Cardiac septum (tissue), 1 donor: ENCODE measurements at places on chromosomes 1 and 21. TPM values are rescaled to one million over a fixed set of nuclear protein-coding genes. Genes with fewer than 3 reads are reported as not detected.

DNA sequence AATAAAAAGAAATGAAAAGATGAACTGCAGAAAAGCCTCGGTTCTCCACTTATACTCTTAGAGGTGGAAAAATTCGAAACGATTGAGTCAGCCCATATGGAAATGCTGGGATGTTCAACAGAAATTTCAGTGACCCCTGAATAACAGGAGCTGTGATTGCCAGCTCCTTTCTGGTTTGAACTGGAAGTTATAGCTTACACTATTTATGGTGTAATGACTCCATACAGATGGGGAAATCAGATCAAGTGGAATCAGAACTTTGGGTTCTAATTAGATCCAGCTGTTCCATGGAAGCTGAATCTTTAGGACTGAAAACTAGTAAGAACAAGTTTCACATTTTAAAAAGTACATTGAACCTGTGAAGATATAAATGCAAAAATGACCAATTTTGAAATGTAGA is 569.3 kb upstream of the ZRANB2 start:
- DNase-seq: no peak

DNA sequence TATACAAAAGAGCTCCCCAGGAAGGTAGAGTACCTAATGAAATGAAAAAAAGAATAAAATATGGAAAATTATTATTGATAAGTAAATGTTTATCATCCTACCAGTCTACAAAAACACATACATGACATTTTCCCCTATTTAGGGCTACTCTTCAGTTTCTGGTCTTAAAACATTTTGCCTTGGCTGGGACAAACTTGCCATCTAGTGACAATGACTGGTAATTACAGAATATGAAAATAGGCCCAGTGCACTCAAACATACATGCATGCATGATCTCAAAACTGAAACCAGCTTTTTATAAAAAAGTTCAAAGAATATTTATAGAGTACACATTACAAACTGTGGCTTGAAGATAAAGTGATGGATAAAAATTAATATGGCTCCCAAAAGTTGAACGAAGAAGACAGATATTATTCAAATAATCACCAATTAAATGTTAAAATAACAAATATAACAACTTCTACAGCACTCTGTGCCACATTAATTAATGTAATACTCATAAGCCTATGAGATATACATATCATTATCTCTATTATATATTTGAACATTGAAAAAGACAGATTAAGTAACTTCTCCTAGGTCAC is 10.5 kb upstream of the RNPC3 start:
- no peak for DNase-seq

- no peak for DNase-seq
Observed at GRCh38 chr1:213264531-213264930, 213.5 kb downstream of the RPS6KC1 start.

DNA sequence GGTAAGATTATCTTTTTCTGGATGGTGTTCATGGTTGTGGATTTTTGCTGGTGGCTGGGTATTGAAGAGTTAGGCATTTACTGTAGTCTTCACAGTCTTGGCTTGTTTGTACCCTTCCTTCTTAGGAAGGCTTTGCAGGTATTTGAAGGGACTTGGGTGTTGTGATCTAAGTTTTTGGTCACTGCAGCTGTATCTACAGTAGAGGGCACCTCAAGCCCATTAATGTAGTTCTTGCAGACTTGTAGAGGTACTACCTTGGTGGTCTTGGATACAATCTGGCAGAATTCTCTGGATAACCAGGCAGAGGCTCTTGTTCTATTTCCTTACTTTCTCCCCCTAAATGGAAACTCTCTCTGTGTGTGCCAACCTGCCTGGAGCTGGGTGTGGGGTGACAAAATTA is 155.8 kb upstream of the BRINP3 start:
- no peak for DNase-seq

PTAFR gene
- total RNA-seq: 2.2 TPM

VHLL gene
- total RNA-seq: not detected

NR5A2 gene
- 0.89 TPM for total RNA-seq

SPRR3 gene
- not detected for total RNA-seq

MTF2 gene
- total RNA-seq: 7.0 TPM
